ENCODE measurements at places on chromosomes 5 and 9.

GRCh38 chr9:132914924-132915323 lies 29.5 kb downstream of the TSC1 start:
- DNase-seq: no peak

DNA sequence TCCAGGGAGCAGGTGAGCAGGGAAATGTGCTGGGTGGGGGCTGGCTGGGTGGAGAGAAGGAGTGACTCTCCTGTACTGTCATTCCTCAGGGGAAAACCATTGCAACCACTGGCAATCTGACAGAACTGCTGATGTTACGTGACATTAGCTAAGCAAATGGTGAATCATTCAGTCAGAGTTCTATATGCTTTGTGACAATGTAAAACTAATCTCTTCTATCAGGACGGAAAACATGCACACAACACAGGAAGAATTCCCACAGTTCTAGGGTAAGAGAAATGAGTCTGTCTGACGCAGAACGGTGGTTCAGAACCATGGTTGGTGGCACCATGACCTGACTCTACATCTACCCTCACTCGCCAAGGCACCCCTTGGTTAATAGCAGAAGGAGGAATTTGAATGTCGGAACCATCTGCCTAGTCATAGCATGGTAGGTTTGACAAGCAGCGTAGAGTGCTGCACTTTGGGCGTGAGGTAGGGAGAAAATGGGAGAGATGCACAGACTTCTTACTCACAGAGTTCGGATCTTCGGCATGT lies 243.6 kb upstream of the PANK3 start:
- DNase-seq: no peak

GRCh38 chr5:171989276-171989675 lies 17.2 kb downstream of the FBXW11 start:
- DNase-seq: no peak

DNA sequence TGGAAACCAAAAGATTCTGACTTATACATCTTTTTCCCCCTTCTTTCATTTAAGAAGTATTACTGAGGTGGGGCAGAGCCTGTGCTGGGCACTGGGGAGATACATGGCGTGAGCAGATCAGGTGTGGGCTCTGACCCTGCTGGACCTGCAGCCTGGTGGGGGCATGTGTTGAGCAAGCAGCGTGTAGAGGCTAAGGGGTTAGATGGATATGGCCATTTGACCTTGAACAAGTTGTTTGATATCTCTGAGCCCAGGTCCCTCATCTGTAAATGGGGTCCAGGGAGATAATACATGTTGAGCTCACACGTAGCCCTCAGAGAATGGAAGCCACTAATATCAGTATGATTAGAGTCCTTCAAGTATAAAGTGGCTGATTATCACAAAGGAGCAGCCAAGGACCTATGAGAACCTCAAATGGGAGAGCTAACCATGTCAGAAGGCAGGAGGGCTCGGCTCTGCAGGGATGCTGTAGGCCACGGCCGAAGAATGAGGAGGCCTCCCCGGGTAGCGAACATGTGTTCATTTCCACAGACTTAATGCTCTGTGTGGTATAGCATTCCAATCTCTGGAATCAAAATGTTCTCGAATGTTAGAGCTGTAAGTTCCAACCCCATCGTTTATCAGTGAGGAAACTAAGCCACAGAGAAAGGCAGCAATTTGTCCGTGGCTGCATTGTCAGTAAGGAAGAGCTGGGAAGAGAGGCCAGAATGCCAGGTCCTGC lies 15.4 kb upstream of the ANGPTL2 start:
- no peak for DNase-seq

GRCh38 chr5:154972476-154973080 lies 31.7 kb downstream of the MRPL22 start:
- no peak for DNase-seq

DNA sequence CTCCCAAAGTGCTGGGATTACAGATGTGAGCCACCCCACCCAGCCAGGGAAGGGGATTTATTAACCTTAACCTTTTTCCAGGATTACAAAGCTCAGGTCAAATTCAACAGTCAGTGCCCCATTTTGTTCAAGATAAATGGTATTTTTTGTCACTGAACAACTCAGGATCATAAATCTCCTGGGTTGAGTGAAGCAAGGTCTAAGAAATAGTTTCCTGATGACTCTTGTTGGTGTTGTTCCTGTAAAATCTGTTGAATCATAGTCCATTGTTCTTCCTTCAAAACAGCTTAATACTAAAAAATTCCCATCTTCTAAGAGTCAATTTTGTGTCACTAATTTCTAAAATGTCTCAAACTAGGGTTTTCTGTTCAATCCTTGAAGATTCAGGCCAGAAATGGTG lies 33.9 kb upstream of the JMY start:
- DNase-seq: no peak

DNA sequence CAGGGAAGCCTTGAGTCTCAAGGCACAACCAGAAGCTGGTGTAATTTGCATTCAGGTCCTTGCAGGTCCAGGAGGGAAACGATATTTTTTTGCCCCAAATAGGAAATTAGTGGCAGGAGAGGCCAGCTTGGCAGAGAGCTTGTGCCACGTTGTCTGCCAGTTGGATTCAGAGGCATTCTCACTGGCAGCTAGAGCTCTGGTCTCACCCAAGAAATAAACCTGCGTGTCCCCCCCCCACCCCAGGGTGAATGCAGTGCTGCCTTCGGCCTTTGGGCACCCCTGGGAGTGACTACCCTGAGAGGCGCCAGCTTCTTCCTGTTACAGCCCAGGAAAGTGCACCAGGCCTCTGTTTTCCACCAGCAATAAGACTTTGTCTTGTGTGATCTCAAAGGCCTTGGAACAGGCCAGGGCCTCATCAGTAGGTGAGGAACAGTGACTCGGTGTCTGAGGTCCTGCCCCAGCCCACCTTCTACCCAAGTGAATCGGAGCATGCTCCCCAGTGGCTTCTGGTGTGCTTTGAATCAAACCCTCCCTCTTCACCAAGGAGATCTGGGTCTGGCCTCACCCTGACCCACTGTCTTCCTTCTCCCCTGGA lies 68.4 kb downstream of the HSPA4 start:
- no peak for DNase-seq

DNA sequence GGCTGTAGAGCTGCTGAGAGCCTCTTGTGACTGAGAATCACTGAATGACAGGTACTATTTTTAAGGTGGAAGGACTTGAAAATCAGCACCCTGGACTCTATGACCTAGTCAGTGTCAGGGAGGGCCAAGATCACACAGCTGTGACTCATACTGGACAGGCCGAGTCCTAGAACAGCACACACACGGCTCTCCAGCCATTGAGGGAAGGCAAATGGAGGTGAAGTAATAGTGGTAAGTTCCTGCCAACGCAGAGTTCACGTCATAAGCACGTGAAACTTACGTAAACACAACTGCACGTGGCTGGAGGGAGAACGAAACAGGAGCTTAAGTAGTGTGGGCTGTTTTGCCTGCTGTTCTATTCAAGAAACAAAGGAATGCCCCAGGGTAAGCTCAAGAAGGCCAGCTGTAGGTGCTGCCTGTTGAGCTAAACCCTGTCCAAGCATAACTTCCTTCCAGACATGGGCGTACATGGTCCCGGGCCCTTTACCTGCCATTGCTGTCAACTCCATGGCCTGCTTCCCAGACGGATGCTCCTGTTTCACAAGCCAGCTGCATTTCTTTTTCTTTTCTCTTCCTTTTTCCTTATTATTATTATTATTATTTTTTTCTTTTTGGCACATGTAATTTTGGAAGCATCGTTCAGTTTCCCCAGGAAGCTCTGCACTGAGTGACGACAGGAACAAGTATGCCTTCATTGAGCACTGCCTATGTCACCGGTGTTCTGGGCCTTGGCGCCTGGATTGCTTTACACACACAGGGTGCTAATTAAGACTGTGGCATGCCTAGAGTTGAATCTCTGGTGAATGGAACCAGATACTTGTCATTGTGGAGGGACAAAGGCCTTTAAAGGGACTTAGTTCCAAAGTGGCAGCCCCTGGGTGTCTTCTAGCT lies 10.2 kb upstream of the LCP2 start:
- no peak for DNase-seq

GRCh38 chr9:69599232-69599971 lies 72.8 kb downstream of the APBA1 start:
- no peak for DNase-seq

DNA sequence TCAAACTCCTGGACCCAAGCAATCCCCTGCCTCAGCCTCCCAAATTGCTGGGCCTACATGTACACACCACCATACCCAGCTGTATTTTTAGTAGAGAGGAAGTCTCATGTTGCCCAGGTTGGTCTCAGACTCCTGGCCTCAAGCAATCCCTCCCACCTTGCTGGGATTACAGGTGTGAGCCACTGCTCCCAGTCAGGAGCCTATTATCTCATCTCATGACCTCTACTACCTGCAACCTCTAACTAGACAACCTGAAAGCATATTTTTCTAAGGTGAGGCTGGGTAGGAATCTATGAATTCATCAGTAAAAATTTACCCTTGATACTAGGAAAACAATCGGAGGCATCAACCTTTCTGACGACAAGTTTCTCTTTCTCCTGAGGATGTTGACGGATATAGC lies 10.0 kb downstream of the FAM13B start:
- DNase-seq: no peak

DNA sequence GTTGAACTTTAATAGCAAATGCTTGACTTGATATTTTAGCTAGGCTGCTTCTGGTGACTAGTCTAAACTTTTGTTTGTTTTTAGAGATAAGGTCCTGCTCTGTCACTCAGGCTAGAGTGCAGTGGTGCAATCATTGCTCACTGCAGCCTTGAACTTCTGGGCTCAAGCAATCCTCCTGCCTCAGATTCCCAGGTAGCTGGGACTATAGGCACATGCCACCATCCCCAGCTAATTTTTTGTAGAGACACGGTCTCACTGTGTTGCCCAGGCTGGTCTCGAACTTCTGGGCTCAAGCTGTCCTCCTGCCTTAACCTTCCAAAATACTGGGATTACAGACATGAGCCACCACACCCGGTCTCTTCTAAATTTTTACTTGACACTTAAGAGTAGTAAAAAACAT lies 20.7 kb downstream of the CDC37L1 start:
- no peak for DNase-seq

- no peak for DNase-seq
Measured at GRCh38 chr9:18973348-18973747, 59.7 kb downstream of the SAXO1 start.

DNA sequence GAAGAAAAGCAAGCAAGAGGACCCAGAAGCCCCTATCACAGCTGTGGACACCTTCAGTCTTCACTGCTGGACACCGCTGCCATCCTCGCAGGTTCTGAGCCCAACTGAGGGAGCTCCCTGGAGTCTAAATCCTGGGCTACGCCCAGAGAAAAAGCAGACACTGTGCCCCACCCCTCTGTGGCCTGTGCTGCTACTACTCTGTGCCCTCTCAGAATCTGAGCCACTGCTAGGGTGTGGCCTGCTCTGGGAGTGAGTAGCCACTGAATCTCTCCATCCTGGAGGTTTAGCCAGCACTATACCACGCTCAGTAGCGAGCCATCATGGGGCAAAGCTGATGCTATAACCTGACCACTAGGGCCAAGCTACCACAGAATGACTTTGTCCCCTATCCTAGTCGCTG lies 338.2 kb downstream of the NPR3 start:
- no peak for DNase-seq

Data from activated naive CD4-positive, alpha-beta T cell treated with anti-CD3 and anti-CD28 coated beads, Interleukin-2, amount 50 U/mL, for 16 hours (primary cell).